ENCODE measurements at places on chromosomes 3 and 15.

DNA sequence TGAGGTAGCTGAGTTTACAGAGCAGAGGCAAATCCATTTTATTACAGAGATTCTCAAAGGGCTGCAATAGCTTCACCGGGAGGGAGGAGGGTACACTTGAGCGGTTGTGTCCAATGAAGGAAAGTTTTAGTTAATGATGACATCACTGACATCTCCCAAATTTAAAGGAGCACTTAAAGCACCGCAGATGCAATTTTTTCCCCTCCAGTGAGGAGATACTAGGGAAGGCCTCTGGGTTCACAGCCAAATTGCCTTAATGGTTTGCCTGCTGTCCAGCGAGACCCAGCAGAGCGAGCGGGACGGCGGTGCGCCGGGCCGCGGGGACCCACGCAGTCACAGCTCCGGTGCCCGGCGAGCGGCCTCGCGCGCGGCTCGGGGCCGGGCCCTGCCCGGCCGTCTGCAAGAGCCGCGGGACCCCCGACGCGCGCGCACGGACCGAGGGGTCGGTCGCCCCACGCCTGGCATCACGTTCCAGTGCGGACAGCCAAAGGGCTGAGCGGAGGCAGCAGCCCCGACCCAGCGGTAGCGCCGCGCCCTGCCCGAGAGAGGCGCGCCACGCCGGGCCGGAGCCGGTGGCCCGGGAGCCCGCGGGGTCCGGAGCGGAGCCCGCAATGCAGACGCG lies 160.5 kb upstream of the CHRNA7 start:
- DNase-seq: no peak

- DNase-seq: no peak
These were observed 13.7 kb downstream of the TAGLN3 start for GRCh38 chr3:112012205-112012992.

DNA sequence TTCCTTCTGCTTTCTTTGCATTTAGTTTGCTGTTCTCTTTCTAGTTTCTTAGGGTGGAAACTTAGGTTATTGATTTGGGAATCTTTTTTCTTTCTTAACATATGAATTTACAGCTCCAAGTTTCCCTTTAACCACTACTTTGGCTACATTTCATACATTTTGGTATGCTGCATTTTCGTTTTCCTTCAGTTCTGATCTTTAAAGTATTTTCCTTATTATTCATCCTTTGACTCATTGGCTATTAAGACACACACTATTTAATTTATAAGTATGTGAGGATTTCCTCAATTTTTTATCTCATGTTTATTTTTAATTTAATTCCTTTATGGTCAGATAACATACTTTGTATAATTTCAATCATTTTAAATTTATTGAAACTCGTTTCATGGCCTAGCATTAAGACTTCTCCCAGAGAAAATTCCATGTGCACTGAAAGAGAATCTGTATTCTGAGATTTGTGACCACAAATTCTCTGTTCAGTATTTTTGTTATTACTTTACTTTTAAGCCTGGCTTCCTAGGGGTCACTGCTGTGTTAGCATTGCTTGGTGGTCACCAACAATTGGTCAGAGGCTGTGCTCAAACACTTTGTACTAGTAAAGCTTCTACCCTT lies 87.7 kb downstream of the CFAP20DC start:
- no peak for DNase-seq

DNA sequence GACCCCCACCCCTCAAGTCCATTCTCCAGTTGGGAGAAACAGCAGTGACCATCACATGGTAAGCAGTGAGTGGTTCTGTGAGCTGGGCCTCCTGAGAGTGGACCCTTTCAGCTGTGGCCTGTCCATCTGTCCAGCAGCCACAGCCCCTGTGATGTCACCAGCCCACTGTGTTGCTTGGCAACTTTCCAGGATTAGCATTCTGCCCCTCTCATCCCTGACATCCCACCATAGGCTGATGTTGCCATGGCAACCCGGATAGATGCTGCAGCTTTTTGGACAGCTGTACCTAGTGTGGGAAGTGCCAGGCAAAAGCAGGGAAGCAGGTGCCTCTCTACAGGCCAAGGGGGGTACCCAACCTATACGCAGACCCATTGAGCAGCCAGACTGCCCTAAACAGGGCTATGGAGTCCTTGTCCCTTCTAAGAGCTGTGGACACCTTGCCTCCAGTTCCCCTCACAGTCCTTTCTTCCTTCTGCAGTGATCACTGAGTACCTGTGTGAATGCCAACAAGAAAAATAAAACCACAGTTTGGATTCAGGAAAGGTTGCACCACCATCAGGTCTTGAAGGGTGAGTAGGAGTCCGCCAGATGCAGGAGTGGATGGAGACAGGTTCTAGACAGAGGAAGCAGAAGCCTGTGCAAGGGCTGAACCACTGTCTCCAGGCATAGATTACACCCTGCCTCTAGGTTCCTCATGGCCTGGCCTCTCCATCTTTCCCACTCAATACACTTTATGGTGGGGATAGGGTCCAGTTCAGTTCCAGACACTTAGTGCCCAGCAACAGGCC lies at the start of gene DNAH1:
TSS of gene DNAH1 (plus strand) at position 343 of the 788 bp plus-strand sequence. CDS start 6,124 bp downstream, outside the sequence.
- no peak for DNase-seq

GRCh38 chr3:150278843-150279381 lies 129.2 kb upstream of the TSC22D2 start:
- no peak for DNase-seq

- DNase-seq: no peak
These were observed 92.0 kb upstream of the CCDC54 start for GRCh38 chr3:107285197-107285596.

GRCh38 chr15:32775103-32775502 lies 57.3 kb downstream of the GREM1 start:
- no peak for DNase-seq

DNA sequence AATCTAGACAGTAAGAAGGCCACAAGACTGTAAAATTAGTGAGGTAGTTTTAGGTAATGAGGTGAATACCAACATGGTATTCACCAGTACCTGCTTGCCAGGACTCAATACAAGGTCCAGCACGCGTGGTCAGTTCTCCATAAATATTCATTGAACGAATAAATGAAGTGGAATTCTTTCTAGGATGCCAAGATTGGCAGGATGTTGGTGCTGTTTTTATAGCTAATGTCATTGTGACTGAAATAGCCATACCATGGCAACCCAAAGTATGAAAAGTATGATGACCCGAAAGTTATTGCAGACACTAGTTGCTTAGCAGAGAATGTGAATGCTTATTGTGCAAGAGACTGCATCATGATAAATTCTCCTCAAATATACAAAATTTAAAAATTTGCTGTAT lies 307.2 kb downstream of the KCNH8 start:
- no peak for DNase-seq

- no peak for DNase-seq
These were observed 247.1 kb upstream of the P2RY1 start for GRCh38 chr3:152587861-152588260.

- no peak for DNase-seq
These were observed 39.7 kb upstream of the PYGO1 start for GRCh38 chr15:55627730-55628368.

GRCh38 chr15:70299931-70300869 lies 202.5 kb upstream of the TLE3 start:
- DNase-seq: peak; percentile 49

- DNase-seq: no peak
These were observed 363.9 kb upstream of the SUCLG2 start for GRCh38 chr3:68018275-68018674.

DNA sequence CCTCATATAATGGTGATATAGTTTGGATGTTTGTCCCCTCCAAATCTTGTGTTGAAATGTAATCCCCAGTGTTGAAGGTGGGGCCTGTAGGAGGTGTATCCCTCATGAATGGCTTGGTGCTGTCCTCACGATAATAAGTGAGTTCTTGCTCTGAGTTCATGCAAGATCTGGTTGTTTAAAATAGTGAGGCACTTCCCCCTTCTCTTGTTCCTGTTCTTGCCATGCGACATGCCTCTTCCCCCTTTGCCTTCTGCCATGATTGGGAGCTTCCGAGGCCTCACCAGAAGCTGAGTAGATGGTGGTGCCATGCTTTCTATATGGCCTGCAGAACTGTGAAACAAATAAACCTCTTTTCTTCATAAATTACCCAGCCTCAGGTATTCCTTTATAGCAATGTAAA lies 39.2 kb downstream of the REC114 start:
- no peak for DNase-seq

- DNase-seq: no peak
These were observed 61.2 kb upstream of the MCF2L2 start for GRCh38 chr3:183489455-183490210.

- peak; percentile 16 for DNase-seq
These were observed 285.1 kb upstream of the MANF start for GRCh38 chr3:51099794-51100535.

DNA sequence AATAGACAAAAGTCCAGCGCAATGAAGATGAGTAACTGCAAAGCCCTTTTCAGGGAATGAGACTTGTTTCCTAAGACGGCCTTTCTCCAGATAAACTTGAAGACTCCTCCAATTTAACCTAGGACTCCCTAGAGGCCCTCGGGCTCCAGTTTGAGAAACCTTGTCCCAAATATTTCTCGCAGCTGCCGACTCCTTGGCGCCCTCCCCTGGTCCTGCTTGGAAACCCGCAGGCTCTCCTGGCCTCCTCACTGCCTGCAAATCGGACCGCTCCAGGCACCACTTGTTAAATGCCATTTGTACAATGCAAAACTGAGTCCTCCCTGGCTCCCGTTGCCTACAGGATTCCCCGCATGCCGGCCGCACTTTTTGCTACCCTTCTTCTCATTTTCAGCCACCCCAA lies 36.8 kb downstream of the MUC4 start:
- no peak for DNase-seq

GRCh38 chr3:73601481-73601880 lies 23.3 kb downstream of the PDZRN3 start:
- DNase-seq: no peak

DNA sequence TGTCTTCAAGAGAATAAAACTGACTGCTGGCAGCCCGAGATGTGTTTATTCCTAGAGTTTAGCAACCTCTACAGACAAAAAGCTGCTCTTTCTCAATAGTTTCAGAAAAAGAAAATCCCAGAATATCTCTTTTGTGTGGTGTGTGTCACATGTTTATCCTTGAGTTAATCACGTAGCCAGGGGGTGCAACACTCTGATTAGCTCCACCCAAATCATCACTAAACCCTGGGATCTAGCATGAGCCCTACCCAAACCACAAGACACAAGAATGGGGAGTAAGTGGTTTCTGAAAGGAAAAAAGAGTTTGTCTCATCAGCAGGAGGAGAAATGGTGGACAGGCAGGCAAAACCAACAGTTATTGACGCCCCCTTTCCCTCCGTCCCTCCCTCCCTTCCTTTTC lies 78.5 kb upstream of the AGBL1 start:
- no peak for DNase-seq

DNA sequence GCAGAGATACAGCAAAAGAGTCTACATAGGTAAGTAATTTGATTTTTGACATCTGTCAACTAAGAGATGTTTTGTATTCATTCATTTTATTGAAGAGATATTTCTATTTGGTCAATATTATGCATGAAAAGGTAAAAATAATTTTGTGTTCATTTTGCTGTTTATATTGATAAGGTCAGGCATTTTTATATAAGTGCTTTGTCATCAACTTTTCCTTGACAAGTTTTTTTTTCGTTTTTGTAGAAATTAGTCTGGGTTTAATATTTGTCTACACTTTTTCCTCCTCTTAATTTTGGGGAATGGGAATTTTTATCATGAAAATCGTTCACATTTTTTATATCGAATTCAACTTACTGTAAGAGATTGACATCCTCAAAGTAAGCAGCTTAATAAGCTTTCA lies 67.7 kb downstream of the STT3B start:
- no peak for DNase-seq

- DNase-seq: no peak
These were observed 9.2 kb downstream of the MFSD1 start for GRCh38 chr3:158810823-158811724.

DNA sequence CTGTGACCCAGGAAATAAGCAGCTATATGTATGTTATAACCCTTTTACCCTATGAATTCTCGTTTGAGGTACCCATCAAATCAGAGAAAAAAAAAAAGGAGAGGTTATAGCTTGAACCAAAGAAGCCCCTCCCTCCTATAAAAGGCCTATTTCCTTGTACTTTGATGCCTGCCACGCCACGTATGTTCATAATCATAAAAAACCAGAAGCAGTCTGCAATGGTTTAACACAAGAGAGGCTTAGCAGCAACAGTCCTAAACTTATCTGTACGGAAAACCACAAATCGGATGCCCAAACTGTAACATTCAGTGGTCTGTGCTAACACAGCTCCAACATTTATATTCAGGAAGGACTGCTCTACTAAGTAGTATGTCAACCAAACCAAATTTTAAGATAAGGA lies 21.2 kb downstream of the CCR8 start:
- no peak for DNase-seq

DNA sequence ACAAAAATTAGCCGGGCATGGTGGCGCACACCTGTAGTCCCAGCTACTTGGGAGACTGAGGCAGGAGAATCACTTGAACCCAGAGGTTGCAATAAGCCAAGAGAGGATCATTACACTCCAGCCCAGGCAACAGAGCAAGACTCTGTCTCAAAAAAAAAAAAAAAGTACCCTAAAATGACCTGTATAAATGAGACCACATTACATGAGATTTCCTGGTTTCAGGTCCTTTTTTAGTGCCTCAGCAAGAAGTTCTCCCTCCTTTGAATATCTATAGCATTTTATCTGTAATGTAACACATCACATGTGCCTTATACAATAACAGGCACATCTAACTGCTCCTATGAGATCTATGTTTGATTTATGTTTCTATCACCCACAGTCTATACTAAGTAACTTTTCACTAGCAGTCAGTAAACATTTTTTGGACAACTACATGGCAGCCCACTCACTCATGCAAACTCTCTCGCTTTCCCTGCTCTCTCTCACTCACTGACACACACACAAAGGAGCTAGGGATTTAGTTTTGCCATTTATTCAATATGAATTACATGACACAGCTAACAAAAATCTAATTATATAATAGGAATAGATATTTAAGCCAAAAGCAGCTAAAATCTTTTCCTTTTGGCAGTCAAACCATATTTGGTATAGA lies 34.1 kb downstream of the ADAM10 start:
- no peak for DNase-seq

DNA sequence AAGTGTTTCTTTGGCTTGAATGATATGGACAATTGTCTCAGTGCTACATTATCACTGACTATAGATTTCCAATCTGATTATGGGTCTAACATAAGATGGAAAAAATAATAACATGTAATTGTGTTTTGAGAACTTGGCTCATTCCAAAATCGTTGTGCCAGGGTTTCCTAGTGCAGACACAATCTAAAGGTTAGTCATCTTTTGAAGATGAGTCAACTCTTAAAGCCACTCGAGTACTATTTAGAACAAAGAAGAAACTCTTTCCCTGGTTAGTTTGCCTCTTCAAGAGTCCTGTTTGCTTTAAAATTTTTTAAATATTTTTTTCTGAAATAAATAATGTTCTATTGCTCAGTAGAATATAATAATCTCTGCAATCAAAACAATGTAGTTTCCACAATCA lies 301.0 kb downstream of the CADM2 start:
- peak; percentile 13 for DNase-seq

GRCh38 chr3:155391551-155391958 lies 98.1 kb upstream of the STRIT1 start:
- DNase-seq: no peak

- DNase-seq: no peak
These were observed 6.1 kb downstream of the ZKSCAN7 start for GRCh38 chr3:44561076-44561475.

All from NCI-H2029 treated with DMSO at 0.1 percent for 48 hours (cell line).